ENCODE measurements at places on chromosomes 12 and 14.
A peak's percentile ranks its signal among the peaks of the same experiment; 100 is the strongest.

- H3K4me1 ChIP-seq = peaks cover 17% of the 10 kb centered on the region
- no peaks in the 10 kb centered on the region for H3K36me3 ChIP-seq
- H3K27ac ChIP-seq = no peak overlapping the region
Observed at GRCh38 chr14:76984297-76984696, 44.2 kb downstream of the IRF2BPL start.

DNA sequence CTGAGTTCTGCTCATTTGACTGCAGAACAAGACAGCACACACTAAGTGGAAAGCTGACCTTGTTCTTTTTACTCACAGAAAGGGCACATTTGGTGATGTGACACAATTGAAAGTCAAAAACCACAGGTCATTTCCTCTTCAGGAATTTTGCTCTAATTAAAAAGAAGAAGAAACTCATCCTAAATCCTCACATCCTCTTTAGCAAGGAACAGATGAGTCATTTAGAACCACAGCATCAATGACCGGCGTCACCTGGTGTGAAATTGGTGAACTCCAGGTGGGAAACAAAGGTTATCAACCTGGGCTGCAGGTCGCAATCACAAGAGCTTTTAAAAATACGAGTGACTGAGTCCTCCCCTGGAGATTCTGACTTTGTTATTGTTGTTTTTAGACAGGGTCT, 2.9 kb upstream of the RNU6-8 start:
- no peaks in the 10 kb centered on the region for H3K36me3 ChIP-seq
- no peak overlapping the region for H3K4me3 ChIP-seq
- peak; percentile 57 for DNase-seq
- no peak overlapping the region for H3K27ac ChIP-seq

- no peak overlapping the region for H3K4me3 ChIP-seq
- H3K27ac ChIP-seq = no peak overlapping the region
- DNase-seq = no peak
- H3K36me3 ChIP-seq = no peaks in the 10 kb centered on the region
- no peaks in the 10 kb centered on the region for H3K4me1 ChIP-seq
Observed at GRCh38 chr12:109844091-109844490, 10.9 kb upstream of the TRPV4 start.

GRCh38 chr12:123468786-123469185, 10.8 kb downstream of the SNRNP35 start:
- no peaks in the 10 kb centered on the region for H3K27me3 ChIP-seq
- H3K4me3 ChIP-seq = no peak overlapping the region
- H3K36me3 ChIP-seq = no peaks in the 10 kb centered on the region
- no peak for DNase-seq
- no peaks in the 10 kb centered on the region for H3K4me1 ChIP-seq

GRCh38 chr14:99202516-99202915, 69.5 kb downstream of the BCL11B start:
- no peak overlapping the region for H3K27ac ChIP-seq
- H3K4me1 ChIP-seq = peaks cover 22% of the 10 kb centered on the region
- no peak overlapping the region for H3K4me3 ChIP-seq
- DNase-seq = no peak

DNA sequence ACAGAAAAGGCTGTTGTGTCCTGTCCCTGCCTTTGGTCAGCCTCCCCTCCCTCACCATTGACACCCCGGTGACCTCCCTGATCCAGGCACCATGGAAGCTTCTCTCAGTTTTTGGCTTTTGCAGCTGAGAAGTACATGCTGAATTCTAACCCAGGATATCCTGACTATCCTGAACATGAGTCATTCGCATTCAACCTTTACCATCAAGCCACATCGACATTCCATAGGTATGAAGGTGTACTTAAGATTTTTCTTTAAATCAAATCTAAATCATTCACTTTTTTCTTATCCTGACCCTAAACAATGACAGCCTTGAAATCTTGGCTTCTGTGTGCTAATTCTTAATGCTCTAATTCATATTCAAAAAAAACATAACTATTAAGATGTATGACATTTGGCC, 8.7 kb upstream of the KRT78 start:
- no peaks in the 10 kb centered on the region for H3K4me1 ChIP-seq
- H3K4me3 ChIP-seq = no peak overlapping the region
- no peaks in the 10 kb centered on the region for H3K27me3 ChIP-seq
- H3K27ac ChIP-seq = no peak overlapping the region
- DNase-seq = no peak

GRCh38 chr14:74500417-74501134, 7.0 kb downstream of the ISCA2 start:
- no peaks in the 10 kb centered on the region for H3K36me3 ChIP-seq
- peaks cover 23% of the 10 kb centered on the region for H3K4me1 ChIP-seq
- H3K27ac ChIP-seq = peak overlapping the region; percentile 85
- H3K4me3 ChIP-seq = peak overlapping the region; percentile 8
- DNase-seq = peak; percentile 83

DNA sequence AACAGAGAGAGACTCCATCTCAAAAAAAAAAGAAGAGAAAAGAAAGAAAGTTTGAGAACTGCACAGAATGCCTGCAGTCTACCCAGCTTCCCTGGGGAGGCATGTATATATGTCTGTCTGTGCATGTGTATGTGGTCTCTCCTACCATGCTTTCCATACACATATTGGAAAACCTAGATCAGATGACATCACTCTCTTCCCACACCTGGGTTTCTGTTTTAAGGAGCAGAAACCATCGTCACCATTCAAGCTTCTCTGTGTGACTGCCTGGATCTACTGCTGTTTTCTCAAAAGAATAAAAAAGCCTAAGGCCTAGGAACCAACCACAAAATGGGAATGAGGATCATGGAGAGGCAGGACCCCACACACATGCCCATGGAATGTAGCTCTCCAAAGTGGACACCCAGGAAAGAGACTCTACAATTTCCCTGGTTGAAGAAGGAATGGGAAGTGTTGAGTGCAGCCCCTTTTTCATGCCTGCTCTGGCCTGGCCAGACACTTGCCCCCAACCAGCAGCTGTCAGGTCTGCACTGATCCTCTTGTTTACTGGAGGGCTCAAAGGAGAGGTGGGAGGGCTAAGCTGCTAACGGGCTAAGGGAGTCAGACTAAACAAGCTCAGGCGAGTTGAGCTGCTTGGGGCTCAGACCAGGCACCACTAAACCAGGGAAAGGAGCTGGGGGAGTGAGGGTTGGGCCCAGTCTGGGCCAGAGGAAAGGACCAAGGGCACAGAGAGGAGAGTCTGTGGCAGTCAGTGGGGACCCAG, 7.7 kb upstream of the PCK2 start:
- no peak for DNase-seq
- peaks cover 2% of the 10 kb centered on the region for H3K4me1 ChIP-seq
- H3K4me3 ChIP-seq = no peak overlapping the region
- H3K27ac ChIP-seq = no peak overlapping the region
- H3K36me3 ChIP-seq = no peaks in the 10 kb centered on the region

DNA sequence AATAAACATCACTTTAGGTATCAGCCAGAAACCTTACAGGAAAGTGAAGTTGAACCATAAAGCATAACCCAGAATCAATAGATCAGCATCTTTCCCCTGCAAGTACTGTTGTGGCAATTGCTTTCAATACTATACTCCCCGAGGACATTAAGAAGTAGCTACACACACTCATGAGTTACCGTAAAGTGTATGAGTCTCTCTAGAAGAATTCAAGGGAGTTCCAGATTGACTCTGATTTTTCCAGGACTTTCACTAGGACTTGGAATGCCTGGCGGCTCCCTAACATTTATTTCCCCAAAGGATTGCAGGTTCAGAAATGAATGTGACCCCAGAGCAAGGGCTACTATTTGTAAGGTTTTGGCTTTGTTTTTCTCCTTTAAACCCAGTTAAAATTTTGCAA, 465.4 kb upstream of the MDGA2 start:
- H3K27ac ChIP-seq = no peak overlapping the region
- no peaks in the 10 kb centered on the region for H3K27me3 ChIP-seq
- no peaks in the 10 kb centered on the region for H3K36me3 ChIP-seq
- H3K4me1 ChIP-seq = peaks cover 14% of the 10 kb centered on the region
- no peak overlapping the region for H3K4me3 ChIP-seq

DNA sequence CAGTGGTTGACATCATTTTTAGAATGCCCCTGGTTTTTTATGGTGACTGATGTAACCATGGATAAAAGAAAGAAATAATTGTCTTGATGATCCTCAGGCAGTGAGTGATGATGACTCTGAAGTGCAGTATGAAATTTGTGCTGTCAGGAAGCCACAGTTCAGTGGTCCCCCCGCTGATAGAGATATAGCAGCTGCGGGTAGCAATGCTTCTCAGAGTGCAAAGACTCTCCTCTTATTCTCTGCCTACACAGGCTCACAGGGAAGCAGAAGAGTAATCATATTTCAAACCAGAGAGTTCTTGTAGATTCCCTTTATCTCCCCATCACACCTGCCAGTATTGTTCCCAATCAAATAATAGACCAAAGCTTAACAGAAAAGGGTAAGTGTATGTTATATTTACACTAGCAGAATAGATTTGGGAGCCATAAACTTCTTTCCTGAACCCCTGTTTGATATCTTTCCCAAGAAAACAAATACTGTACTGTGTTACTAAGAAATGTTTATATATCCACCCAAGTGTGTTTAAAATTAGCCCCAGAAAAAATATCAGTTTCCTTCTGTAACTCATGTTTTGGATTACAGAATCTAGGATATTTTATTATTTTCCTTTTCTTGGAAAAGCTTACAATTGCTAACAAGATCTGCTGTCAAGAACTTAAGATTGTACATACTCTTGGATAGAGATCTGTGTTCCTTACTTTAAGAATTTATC, 1817.4 kb upstream of the FLRT2 start:
- H3K4me1 ChIP-seq = peaks cover 2% of the 10 kb centered on the region
- H3K36me3 ChIP-seq = no peaks in the 10 kb centered on the region
- no peak overlapping the region for H3K4me3 ChIP-seq
- no peak for DNase-seq

- no peak overlapping the region for H3K4me3 ChIP-seq
- no peak for DNase-seq
- no peak overlapping the region for H3K27ac ChIP-seq
- H3K36me3 ChIP-seq = no peaks in the 10 kb centered on the region
- H3K4me1 ChIP-seq = no peaks in the 10 kb centered on the region
- no peaks in the 10 kb centered on the region for H3K27me3 ChIP-seq
Observed at GRCh38 chr14:105346876-105347586, 32.5 kb downstream of the PACS2 start.

DNA sequence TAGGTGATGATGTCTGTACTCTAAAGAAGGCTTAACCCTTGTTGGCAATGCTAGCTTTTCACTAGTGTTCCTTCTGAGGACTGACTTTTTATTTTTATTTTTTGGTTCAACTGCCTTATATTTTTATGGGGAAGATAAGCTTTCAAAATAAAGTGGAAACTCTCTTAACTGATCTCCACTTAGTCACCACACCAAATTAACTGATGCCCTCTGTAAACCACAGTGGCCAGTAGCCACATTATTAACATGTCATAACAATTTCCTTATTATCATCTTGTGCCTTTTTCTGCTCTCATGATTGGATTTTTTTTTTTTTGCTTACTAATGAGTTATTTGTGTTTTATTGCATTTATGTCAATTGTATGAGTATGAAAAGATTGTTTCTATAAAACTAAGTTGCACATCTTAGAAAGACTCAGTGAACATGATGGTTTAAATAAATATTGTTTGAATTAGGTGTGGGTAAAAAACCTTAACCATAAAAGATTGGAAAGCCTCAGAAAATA, 56.9 kb downstream of the SCFD1 start:
- no peak for DNase-seq
- H3K27ac ChIP-seq = no peak overlapping the region
- H3K4me3 ChIP-seq = no peak overlapping the region
- H3K27me3 ChIP-seq = no peaks in the 10 kb centered on the region

GRCh38 chr12:120873226-120873625, 30.9 kb downstream of the SPPL3 start:
- DNase-seq = no peak
- no peak overlapping the region for H3K27ac ChIP-seq
- no peaks in the 10 kb centered on the region for H3K4me1 ChIP-seq
- no peaks in the 10 kb centered on the region for H3K27me3 ChIP-seq
- no peaks in the 10 kb centered on the region for H3K36me3 ChIP-seq
- H3K4me3 ChIP-seq = no peak overlapping the region

GRCh38 chr12:131938082-131938481, 9.0 kb downstream of the PUS1 start:
- no peak overlapping the region for H3K27ac ChIP-seq
- no peaks in the 10 kb centered on the region for H3K4me1 ChIP-seq
- no peak overlapping the region for H3K4me3 ChIP-seq
- DNase-seq = no peak
- peaks cover 52% of the 10 kb centered on the region for H3K36me3 ChIP-seq

GRCh38 chr14:65184032-65184764, 81.9 kb upstream of the MAX start:
- H3K36me3 ChIP-seq = no peaks in the 10 kb centered on the region
- no peaks in the 10 kb centered on the region for H3K27me3 ChIP-seq
- DNase-seq = no peak

- H3K4me1 ChIP-seq = no peaks in the 10 kb centered on the region
- H3K4me3 ChIP-seq = no peak overlapping the region
- DNase-seq = peak; percentile 35
- H3K36me3 ChIP-seq = no peaks in the 10 kb centered on the region
Observed at GRCh38 chr12:102659200-102659911, 179.0 kb upstream of the IGF1 start.

DNA sequence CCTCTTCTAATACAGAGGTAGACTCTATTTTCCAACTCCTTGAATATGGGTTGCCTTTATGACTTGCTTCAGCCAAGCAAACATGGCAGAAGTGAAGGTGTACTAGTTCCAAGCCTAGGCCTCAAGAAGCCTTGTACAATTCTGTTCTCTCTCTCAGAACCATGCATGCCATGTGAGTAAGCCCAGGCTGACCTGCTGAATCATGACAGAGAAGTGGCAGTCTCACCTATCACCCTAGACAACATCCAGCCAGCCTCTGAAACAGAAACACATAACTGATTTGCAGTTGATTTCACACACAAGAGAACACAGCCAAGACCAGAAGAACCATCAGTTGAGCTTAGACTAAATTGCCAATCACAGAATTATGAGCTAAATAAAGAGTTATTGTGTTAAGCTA, 157.2 kb downstream of the GARIN6 start:
- no peak for DNase-seq
- H3K27me3 ChIP-seq = no peaks in the 10 kb centered on the region
- no peaks in the 10 kb centered on the region for H3K36me3 ChIP-seq
- H3K4me3 ChIP-seq = no peak overlapping the region
- no peaks in the 10 kb centered on the region for H3K4me1 ChIP-seq
- no peak overlapping the region for H3K27ac ChIP-seq

GRCh38 chr12:65306366-65307168, 28.1 kb downstream of the MSRB3 start:
- H3K4me3 ChIP-seq = no peak overlapping the region
- no peak overlapping the region for H3K27ac ChIP-seq
- no peaks in the 10 kb centered on the region for H3K36me3 ChIP-seq
- DNase-seq = peak; percentile 63
- H3K27me3 ChIP-seq = no peaks in the 10 kb centered on the region
- H3K4me1 ChIP-seq = peaks cover 8% of the 10 kb centered on the region
